ENCODE measurements at places on chromosomes 12 and 14.

DNA sequence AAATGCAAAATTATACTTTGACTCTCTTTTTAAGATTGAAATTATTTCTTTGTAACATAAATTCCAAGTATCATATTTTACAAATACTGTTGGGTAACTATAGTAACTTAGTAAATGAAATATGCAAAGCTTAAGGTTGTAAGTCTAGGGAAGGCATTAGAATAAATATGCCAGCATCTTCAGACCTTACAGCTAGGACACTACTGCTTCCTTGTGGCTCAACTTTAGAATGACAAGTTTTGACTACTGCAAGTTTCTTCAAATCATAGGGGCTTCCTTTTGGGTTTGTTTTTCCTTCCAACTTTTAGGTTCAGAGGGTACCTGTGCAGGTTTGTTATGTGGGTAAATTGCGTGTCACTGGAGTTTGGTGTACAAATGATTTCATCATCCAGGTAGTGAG is 17.7 kb upstream of the ANP32D start:
- no peak for DNase-seq

DNA sequence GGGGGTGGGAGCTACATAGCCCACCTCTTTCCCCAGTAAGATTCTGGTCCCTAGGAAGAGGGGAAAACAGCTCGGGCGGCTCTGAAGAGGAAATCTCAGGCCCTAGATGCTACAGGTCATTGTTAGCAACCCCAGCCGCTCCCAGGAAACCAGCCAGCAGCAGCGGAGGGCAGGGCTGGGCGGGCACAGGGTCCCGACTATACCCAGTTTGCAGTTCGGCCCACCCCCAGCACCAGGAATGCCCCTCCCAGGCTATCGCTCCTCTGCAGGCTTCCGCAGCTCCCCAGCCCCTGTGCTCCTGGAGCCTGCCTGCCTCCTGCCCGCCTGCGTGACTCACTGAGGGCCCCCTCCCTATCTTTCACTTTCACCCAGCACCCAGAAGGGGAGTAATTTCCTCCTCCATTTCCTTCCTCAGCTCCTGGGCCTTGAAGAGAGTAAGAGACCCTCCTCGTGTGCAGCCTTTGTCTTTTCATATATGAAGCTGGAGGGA is 27.2 kb upstream of the PNMA1 start:
- DNase-seq, result no peak

DNA sequence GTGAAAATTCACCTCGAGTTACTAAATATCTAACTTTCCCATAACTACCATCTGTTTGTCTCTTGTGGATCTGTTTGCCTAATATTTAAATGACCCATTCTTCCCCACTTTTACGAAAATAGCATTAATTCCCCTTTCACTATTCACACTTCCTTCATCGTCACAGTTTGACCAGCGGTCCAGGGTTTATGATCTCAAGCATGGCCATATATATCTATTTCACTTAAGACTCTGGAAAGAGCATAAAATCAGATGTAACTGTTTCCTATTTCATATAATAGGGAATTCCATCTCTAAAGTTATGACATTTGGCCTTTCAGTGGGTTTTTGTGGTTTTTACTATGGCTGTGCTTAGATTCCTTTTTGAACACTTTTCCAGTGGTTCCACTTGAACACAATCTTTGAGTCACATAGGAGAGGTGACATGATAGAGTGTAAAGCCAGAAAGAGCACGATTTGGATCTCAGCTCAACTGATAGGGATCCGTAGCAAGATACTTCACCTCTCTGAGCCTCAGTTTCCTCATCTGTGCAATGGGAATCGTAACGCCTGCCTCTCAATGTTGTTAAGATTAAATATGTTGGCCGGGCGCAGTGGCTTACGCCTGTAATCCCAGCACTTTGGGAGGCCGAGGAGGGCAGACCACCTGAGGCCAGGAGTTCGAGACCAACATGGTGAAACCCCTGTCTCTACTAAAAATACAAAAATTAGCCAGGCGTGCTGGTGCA is 754 bp upstream of the BCL2L14 start:
- DNase-seq, result no peak

DNA sequence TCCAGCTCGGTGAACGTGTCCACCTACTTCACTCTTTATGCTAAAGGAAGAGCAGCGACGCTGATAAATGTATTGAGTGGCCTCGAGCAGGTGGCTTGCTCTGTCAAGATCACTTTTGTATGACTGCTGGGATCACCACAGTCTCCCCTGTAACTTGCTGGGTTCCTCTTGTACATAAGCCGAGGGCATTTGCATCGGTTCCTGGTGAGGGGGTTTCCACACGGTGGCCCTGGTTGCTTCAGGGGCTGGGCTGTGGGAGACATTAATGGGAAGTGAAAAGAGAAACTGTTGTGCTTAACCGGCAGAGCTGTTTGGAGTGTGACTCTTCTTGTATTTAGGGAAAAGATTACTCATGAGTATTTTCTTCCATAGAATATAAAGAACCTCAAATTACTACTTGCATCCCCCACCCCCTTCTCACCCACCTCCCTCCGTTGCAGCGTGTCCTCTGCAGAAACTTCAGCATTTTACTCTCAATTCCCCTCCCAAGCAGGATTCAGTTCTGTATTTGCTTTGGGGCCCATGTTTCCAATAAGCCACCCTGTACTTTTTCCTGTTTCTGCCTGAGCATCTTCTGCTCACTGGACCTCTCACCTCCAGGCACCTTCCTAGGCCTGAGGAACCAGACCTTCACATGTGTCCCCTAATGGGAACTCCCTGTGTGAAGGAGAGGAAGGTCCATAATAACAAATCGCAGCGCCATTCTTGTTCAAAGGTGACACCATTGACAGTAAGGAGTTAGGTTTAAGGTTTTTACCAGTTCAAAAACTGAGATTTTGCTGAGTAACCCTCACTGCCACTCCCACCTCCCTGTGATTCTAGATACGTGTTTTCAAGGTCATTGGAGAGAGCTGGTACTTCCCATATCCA is 187.0 kb downstream of the ETV6 start:
- no peak for DNase-seq

- DNase-seq, result no peak
Measured at GRCh38 chr14:30518867-30519560, 39.9 kb upstream of the G2E3 start.

DNA sequence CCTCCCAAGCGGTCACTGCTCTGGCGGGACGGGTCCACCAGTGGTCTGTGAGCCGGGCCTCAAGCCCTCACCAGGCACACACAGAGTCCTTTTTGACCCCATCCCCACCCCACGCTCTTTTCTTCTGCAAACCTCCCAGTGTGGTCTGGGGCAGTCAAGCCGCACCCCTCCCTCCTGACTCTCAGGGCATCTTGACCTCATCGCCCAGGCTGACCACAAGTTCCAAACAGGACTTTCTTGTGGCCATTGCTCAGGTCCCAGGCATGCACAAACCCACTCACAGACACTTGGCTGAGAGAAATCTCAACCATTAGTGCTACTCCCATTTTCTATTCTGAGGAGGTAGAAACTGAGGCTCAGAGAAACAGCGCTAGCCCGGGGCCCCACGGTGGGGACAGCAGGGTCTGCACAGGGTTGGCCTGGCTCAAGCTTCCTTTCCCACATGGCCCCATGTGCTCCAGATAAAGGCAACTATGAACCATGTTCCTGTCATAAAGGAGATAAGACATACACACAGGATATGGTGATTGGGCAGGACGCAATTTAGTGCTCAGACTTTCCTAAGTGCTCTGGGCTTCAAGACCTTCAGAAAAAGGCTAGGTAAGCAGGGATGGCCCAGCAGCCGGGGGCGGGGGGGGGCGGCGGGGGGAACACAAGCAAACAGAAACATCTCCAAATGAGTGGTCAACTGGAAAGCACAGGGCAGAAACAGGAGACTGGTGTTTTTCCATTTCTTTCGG is 69.6 kb downstream of the ITPK1 start:
- no peak for DNase-seq

GRCh38 chr12:54053751-54054741 is at the start of gene HOXC4:
HOXC4 (plus strand) TSS chr12:54053835; CDS start chr12:54053923, 88 bp downstream.
- DNase-seq, result no peak

DNA sequence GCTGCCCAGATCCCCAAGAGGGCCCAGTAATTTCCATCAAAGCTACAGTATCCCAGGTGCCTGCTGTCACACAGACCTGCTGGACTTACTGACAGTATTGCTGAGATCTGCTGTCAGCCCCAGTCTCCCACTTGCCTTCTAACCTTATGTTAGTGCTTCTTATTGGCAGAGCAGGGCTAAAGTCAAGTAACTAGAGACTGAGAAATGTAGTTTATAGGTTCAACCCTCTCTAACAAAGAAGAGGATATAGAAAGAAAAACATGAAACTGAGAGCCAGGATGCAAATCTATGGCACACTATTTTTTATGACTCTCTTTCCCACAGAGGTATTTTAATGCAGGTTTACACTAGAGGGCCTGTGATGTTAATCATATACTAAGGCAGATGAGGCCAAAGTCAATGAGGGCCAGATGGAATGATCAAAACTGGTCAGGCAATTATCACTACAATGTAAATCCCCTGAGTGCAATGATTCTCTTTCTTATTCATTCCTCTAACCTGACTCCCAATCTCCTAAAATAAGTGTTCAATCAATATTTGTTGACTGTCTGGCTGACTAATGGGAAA is 781.9 kb downstream of the VRK1 start:
- DNase-seq, result no peak

DNA sequence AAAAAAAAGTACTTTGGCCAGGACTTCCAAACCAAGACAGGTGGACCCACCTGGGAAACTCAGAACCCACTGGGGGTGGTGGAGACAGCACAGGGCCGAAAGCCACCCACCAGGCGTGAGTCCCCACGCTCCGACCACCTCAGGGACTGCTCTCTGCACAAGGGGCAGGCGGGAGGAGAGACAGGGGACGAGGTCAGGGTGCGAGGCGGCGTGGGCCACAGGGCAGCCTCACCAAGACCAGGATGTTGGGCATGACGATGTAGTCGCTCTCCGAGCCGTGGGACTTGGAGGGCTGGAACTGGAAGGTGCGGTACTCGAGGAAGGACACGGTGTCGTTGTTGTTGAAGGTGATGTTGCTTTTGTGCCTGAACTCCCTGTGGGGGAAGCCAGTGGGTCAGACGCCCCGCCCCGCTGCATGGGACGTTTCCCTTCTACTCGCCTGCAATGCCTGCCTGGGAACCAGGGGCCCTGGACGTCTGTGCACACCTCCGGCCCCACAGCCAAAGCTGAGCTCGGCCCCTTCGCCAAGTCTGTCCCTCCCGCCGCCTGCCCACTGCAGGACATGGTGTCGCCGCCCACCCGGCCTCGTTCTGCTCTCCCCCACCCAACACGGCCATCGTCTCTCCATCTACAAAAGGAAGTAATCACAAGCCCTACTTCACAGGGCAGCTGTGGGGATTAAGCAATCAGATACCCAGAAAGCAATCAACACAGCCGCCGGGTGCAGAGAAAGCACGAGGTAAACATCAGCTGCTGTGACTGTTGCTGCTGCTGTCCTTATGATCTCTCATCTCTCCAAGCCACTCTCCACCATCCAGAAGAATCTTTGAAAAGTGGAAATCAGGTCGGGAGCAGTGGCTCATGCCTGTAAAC is 48.7 kb downstream of the SCARB1 start:
- DNase-seq, result peak; percentile 37

DNA sequence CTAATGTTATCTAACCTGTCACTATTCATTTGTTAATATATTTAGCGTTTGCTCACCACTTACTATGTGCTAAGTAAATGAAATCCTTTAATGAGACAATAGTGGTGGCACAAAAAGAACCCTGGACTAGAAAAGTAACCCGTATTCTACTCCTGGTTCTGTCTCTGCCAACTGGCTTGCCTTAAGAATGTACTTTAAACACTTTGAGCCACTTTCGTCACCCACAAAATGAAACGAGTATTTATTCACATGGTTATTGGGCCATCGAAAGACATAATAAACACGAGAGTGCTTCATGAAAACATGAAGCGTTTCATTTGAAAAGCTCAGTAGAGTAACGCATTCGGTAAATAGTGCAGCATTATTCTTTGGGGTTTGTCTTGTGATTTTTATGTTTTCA is 254.7 kb downstream of the EGLN3 start:
- DNase-seq, result no peak

GRCh38 chr12:110182281-110182680 is 58.1 kb downstream of the IFT81 start:
- DNase-seq, result no peak

GRCh38 chr12:95590775-95591174 is 39.5 kb upstream of the USP44 start:
- DNase-seq, result no peak

DNA sequence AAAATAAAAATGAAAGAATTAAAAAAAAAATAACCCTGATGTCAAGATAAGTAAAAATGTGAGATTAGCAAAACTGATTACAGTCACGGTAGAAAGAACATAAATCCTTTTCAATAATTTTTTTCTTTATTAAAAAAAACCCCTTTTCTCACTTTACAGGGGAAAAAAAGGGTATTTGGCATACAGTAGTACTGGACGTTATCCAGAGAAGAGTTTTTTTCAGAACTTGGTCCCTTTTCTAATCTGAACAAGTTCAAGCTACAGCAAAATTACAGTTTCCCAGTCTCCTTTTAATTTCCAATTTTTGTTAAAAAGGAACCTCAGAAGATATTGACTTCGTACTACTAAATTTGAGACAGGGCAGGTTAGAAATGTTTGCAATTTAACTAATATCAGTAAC is 134.7 kb upstream of the DCN start:
- DNase-seq, result no peak

- no peak for DNase-seq
Measured at GRCh38 chr14:95077345-95077744, 80.0 kb downstream of the DICER1 start.

DNA sequence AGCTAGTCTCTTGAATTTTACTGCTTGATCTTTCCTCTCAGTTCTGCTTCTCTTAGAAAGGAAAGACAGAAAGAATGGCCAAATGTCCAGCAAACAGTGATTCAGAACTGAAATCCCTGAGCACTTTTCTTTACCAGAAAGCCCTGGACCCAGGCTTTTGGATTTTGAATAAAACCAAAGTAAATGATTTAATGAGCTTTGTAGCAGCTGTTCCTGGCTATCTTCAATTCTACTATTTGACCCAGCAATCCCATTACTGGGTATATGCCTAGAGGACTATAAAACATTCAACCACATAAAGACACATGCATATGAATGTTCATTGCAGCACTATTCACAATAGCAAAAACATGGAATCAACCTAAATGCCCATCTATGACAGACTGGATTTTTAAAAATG is 187.2 kb downstream of the PRKD1 start:
- DNase-seq, result no peak

DNA sequence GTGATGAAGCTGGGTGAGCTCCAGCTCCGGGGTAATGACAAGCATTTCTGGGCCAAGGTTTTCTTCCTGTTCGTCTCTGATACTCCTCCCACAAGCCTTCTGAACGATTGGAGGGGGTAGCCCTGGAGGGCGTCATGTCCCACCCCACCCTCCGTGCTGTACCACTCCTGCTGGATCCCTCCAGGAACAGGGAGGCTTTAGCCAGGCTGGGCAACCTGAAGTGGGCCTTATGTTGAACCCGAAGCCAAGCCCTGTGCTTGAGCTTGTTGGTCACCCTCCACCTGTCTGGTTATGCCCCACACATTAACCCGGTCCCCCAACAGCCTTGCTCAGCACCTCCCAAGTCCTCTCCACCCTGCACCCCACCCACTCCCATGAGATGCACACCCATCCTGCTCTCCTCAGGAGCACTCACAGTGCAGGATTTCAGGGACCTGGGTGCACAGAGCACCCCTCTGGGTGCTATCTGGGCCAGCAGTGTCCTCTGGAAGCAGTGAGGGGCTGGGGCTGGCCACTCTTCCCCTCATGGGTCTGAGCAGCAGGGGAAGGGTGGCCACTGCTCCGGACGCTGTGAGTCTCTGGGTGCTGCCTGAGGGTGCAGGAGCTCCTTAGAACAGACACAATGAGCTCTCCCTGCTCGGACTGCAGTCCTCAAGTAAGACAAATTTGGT is 6.8 kb upstream of the KRT83 start:
- no peak for DNase-seq

All from posterior cingulate gyrus (tissue), 11 donors.